ENCODE measurements at places on chromosomes 3 and 15. TPM values are rescaled to one million over a fixed set of nuclear protein-coding genes. Genes with fewer than 3 reads are reported as not detected.

BCHE gene
- total RNA-seq = 2.9 TPM

TNNC1 gene
- total RNA-seq = 1.5 TPM

RNU5B-1 gene
- not detected for total RNA-seq

GOLGA6L24 gene
- not detected for total RNA-seq

CCNDBP1 gene
- total RNA-seq = 51.1 TPM

CD200R1 gene
- total RNA-seq = 0.05 TPM

TEX55 gene
- total RNA-seq = not detected

CHRM5 gene
- not detected for total RNA-seq

CTXN2 gene
- total RNA-seq = not detected

DNAJC17 gene
- total RNA-seq = 79.5 TPM

CLDN11 gene
- not detected for total RNA-seq

STAB1 gene
- total RNA-seq = not detected

GTPBP8 gene
- 42.5 TPM for total RNA-seq

TBC1D23 gene
- total RNA-seq = 16.5 TPM

FBXO45 gene
- 11.1 TPM for total RNA-seq

PLS1 gene
- 8.8 TPM for total RNA-seq

CPLX3 gene
- 0.08 TPM for total RNA-seq

TMC3 gene
- total RNA-seq = not detected

CCR3 gene
- total RNA-seq = not detected

ABHD6 gene
- 10.4 TPM for total RNA-seq

SPSB4 gene
- 0.64 TPM for total RNA-seq

RGMA gene
- 1.8 TPM for total RNA-seq

ALDH1A3 gene
- total RNA-seq = 2,025 TPM

RCCD1 gene
- 30.9 TPM for total RNA-seq

LSAMP gene
- total RNA-seq = 2.4 TPM

GOLGA8K gene
- not detected for total RNA-seq

TTLL13 gene
- not detected for total RNA-seq

BCL2A1 gene
- total RNA-seq = 4.7 TPM

SPESP1 gene
- 16.2 TPM for total RNA-seq

FBXL22 gene
- total RNA-seq = 0.34 TPM
